CD8-positive, alpha-beta memory T cell (primary cell): ENCODE measurements at places on chromosomes 5 and 9. TPM values are rescaled to one million over a fixed set of nuclear protein-coding genes. Genes with fewer than 3 reads are reported as not detected.

- no peaks in the 10 kb centered on the region for H3K36me3 ChIP-seq
- H3K4me3 ChIP-seq, result no peak overlapping the region
- H3K27me3 ChIP-seq, result no peaks in the 10 kb centered on the region
- no peak overlapping the region for H3K27ac ChIP-seq
- DNase-seq, result no peak
Observed at GRCh38 chr5:72383726-72384125, 63.6 kb downstream of the PTCD2 start.

GRCh38 chr5:106127341-106127781 is 1543.4 kb downstream of the EFNA5 start:
- DNase-seq, result no peak
- H3K27me3 ChIP-seq, result no peaks in the 10 kb centered on the region
- no peaks in the 10 kb centered on the region for H3K4me1 ChIP-seq
- H3K36me3 ChIP-seq, result no peaks in the 10 kb centered on the region
- no peak overlapping the region for H3K27ac ChIP-seq

DNA sequence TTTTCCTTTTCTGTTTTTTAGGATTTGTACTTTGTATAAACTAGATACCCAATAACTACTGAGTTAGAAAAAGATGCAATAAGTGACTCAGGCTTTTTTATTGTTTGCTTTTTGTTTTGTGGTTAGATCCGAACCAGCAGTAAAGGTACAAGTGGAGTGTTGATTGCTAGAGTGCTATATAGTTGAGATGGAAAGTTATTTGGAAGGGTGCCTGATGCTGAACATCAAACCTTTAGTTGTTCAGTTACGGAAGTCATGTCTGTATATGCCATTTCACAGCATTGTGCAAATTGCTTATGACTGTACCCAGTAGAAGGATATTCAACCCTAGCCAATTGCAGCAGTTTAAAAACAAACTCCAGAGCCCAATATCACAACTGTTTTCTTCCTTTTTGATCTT is 285.1 kb downstream of the MAT2B start:
- H3K36me3 ChIP-seq, result no peaks in the 10 kb centered on the region
- H3K4me1 ChIP-seq, result no peaks in the 10 kb centered on the region

DNA sequence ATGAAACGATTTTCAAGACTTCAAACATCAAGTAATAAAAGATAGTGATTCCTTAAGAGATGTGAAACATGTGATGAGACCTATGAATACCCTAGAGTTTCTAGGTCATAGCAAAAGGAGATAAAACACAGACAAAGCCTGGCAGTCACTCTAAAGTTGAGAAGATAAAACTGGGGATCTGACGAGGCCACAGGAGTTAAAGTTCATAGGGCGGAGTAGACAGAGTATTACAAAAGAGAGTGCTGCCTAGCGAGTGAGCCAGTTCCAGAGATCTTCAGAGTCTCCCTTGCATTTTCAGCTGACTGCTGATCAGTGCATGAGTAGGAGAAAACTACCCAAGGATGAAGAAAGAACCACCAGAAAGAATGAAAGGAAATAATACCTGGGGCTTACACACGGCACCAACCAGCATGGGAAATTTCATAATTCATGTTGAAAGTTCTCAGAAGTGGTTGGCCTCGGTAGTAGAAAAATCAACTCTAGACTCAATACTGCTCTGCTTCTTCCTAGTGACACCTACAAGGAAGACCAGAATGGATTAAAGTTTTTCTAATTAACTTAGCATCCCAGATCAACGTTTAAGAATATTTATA is 30.4 kb downstream of the FBXO4 start:
- H3K27ac ChIP-seq, result no peak overlapping the region
- no peaks in the 10 kb centered on the region for H3K36me3 ChIP-seq
- no peak for DNase-seq

DNA sequence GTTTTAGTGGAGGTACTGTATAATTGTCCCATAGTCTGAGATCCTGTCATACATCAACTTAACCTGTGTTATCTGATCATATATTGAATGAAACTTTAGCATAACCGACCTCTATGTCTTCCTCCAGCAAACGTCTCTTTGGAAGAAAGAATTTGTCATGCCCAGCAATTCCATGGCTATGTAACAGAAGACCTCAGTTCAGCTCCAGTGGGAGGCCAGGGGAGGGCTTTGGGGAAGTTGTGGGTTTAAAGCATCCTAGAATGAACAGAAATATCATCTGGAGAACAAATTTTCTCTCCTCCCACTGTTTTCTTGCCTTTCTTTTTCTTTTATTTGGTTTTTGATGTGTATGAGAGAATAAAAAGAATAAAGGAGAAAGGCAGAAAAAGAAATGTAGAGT is 164.5 kb downstream of the GAS1 start:
- no peak overlapping the region for H3K27ac ChIP-seq
- H3K4me3 ChIP-seq, result no peak overlapping the region
- no peak for DNase-seq
- no peaks in the 10 kb centered on the region for H3K4me1 ChIP-seq

SLC2A6 gene
- total RNA-seq, result 16.3 TPM

PRUNE2 gene
- 0.53 TPM for total RNA-seq
